ENCODE measurements at places on chromosomes 11 and 22.

DNA sequence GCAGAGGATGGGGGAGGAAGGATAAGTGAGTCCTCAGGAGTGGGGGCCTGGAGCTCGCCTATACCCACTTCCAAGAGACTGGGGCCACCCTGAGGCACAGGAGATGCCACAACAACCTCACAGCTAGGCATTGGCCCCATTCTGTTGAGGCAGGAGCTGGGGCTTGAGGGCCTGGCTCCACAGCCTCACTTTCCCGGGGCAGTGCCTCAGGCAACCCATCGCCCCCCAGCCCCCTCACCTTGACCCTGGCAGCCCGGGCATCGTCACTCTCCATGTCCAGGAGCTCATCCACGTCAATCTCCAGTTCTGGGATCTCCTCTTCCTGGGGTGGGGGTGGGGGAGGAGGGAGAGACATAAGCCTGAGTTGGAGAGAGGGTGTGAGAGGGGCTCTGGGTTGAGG is 1.8 kb downstream of the PPP1R14B start:
- DNase-seq = no peak

DNA sequence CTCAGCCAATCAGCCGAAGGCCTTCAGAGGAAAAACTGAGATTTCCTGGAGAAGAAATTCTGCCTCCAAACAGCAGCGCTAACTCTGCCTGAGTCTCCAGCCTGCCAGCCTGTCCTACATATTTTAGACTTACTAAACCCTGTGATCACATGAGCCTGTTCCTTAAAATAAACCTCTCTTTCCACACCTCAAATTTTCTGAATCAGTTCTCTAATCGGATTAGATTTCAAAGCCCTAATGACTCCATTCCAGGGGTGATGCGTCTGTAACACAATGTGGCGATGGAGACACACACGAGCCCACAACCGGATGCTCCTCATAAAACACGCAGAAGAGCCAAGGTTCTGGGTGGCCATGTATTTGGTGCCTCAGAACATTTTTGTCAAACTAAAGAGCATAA is 1371.2 kb downstream of the BRD1 start:
- DNase-seq = no peak

- DNase-seq = no peak
These were observed 181.1 kb downstream of the CTTN start for GRCh38 chr11:70579316-70579955.

DNA sequence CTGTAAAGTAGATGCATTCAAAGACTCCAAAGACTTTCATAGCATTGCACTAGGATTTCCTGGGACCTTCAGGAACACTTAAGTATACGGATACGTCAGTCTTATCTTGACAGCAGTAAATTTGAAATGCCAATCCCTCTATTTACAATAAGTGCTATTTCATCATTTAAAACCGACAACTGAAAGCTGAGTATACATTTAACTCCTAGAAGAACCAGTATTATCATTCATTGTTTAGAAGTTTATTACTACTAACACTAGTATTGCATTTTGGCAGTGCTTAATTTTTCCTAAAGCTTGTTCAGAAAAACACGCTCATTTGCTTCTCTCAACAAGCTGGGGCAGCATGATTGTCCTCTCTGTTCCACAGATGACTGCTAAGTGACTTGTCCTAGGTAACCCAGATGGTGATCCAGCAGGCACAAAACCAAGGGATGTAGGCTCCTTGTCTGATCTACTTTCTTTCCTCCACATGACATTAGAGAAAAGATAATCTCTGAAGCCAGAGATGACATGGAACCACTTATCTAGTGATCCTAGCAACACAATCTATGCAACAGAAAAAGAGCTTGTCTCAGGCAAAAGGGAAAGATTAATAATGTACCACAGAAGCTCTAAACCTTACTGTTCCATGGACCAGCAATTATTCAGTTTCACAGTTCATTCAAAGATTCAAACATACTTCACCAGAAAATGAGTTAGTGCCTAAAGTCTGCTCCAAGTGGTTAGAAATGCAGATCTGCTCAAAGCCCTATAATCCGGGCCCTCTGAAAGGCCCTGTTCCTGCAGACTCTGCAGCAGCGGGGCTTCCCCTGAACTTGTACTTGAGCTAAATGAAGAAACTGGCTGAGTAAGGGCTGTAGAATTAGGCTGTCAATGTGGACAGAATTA is 5.2 kb downstream of the MAML2 start:
- DNase-seq = no peak

- DNase-seq = no peak
These were observed 3.4 kb upstream of the MUC5B start for GRCh38 chr11:1219446-1219833.

DNA sequence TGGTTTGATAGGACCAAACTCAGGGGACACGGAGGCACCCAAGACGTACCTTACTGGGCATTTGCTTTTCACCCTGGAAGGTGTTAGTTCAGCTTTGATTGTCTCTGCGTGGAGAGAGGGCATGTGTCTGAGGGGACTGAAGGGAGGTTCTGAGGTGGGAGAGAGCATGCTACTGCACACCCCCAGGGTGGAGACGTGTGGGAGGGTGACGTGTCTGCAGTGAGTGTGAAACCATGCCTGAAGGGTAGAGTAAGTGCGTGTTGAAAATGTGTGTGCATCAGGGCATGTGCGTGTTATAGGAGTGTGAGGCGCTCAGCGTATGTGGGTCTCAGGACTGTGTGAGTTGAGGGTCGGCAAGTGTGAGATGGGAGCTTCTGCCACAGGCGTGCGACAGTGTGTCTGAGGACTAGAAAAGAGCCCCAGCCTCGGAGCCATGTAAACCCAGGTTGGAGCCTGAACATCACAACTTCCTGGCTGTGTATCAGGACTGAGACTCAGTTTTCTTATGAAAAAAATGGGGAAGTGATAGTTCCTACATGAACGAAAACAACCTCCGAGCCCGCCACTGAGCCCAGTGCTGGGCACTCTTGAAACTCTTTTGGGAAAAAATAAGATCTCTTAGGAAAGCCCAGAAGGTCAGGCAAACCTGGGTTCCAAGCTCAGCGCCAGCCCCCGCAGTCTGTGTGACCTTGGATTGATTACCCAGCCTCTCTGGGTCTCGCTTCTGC is 11.8 kb upstream of the KCNJ11 start:
- DNase-seq = no peak

DNA sequence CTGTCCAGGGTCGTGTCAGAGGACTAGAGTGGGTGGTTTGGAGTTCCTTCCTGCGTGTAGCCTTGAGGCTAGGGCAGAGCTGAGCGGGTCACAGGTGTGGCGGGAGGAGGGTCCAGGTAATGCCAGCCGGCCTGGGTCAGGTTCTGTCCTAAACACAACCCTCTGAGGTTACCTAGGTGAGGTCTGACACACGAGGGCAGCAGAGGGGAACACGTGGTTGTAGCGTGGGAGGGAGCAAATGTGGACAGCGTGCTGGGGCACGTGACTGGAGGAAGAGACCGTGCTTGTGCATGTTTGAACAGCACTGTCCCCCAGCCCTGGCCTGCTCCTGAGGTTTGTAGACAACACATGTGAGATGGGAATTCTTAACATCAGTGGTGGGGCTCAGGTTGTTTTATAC is 13.1 kb downstream of the MOV10L1 start:
- no peak for DNase-seq
